ENCODE measurements at places on chromosomes 1 and 21.

DNA sequence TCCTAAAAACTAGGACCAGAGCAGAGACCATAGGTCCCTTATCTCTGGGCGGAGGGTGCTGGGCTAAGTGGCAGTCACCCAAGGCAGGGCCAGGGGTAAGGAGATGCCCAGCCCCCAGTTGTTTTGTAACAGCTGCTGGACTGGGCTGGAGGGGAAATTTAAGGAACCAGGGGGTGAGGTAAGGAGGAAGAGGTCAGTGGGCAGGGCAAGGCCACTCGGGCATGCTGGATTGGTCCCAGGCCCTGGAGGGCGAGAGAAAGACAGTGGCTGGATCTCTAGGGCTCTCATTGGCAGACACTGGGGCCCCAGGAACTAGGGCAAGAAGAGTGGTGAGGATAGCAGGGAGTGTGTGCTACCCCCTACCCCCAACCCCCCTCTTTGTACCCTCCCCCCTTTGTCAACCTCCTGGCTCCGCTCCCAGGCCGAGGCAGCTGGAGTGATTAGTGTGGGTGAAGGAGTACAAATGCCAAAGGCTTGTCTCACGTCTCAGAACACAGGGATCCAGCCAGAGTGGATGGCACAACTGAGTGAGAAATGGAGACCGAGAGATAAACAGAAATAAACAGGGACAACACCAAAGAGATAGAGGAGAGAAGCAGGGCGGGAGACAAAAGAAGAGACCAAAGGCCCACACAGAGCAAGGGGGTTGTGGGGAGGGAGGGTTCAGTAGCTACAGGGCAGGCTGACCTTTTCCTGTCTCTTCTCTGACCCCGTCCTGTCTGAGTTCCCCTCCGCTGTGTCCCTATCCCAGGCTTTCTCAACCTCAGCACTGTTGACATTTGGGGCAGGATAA lies 20.5 kb upstream of the THRAP3 start:
- DNase-seq, result no peak

DNA sequence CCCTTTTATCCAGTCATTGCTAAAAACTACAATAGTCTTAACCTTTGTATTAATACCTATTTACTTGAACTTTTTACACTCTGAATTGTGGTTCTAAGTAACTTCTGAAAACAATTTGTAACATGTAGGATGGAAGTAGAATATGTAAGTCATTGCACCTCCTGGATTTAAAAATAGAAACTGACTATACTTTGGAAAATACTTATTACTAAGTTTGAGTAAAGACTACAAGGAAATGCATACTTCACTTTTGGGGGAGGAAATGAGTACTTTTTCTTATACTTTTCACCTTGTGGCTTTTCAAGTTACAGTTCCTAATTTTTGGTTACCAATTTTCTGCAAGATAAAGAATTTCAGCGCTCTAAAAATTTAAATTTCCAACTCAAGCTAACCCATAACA lies 8.7 kb downstream of the RGS18 start:
- no peak for DNase-seq

- no peak for DNase-seq
Measured at GRCh38 chr1:2583871-2584351, 2.7 kb upstream of the PRXL2B start.

GRCh38 chr1:19037659-19038058 lies 81.2 kb upstream of the IFFO2 start:
- DNase-seq, result no peak

DNA sequence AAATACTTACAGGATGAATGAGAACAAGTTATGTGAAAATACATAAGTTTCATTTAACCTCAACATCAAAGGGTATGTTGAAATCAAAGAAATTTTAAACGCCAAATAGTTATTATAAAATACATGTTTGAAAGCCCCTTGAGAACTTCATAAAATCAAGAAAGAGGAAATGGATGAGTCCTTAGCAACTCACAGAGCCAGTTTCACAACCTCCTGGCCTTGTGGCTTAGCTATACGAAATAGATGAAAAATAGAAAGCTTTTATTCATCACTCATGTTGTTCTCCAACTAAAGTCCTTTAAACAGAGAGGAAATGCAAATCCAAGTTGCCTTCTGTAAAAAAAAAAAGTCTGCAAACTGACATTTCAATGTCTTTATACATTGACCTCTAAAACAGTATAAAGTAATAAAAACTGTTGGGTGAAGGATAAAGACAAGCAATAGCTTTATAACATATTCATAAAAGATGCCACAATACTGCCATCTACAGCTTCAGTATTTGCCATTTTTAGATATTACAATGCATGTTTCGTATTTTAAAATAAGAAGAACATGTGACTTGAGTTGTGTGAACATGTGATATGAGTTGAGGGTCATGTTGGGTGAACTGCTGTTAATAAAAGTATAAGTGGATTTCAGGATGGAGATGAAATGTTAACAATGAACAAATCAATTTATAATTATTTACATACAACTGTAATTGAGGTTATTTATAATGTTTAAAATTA lies 847.8 kb downstream of the MRPL39 start:
- no peak for DNase-seq

GRCh38 chr1:56107275-56107638 lies 472.1 kb downstream of the PLPP3 start:
- no peak for DNase-seq

- no peak for DNase-seq
Measured at GRCh38 chr1:69258842-69259241, 308.9 kb upstream of the LRRC7 start.

All from naive B cell (primary cell).